NCI-H2081 (cell line): ENCODE measurements at places on chromosomes 13 and 19.

DNA sequence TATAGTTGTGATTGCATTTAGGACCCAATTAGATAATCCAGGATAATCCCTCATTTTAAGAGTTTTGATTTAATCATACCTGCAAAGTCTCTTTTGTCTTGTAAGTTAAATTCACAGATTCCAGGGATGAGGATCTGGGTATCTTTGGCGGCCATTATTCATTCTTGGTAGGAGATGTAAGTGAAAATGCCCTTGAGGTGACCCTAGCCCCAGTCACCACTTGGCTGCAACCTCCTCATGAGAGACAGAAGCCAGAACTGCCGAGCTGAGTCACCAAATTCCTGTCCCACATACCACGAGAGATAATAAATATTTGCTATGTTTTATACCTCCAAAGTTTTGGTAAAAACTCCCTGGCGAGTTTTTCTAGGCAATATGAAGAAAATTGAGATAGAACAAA, 389.4 kb downstream of the RFC3 start:
- no peak for DNase-seq

DNA sequence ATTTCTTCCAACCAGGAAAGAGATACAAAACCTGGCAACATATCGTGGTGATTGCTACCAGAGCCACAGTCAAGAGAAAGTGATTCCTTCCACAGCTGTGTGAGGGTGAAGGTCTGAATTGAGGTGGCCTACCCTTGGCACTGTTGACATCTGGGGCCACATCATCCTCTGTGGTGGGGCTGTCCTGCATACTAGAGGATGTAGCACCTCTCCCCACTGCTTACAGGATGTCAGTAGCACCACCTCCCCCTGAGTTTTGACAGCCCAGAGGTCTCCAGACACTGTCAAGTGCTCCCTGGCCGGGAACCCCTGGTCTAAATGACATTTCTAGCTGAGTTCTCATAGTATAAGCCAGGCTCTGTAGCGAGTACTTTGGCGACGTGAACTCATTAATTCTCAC, 15.5 kb downstream of the PTGER1 start:
- no peak for DNase-seq

DNA sequence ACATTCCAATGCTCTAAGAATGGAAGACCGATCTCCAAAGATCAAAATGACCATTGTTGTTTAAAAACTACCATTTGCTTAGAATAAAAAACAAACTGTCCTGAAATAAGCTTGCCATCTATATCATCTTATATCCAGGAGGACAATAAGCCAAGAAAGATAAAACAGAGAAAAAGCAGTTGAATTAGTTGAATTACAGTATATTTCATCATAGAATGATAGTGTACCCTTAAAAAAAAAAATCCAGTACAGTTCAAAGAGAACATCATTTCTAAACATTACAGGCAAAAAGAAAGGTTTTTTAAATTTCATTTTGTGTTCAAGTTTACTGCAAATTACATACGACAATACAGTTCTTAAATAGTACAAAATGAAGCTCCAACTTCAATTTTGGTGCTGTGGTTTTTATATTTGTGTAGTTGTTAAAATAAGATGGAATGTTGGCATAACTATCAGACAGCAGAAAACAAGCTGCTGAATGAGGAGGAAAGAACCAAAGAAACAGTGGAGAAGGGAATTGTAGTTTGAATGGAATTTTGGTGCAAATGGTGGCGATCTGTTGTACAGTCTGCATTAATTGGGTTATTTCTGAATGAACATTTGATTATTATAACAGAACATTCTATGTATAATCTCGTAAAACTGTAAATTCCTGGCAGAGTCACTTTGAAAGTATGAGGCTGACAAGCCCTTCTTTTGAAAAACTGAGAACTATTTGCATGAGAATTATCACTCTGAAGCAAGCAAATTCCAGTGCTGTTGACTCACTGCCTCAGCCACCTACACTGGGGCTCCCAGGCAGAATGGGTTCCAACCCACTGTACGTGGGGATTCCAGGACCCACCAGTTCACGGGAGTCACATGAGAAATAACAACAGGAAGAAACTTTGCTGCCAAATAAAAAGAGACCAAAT, 37.7 kb downstream of the LHFPL6 start:
- DNase-seq, result no peak

DNA sequence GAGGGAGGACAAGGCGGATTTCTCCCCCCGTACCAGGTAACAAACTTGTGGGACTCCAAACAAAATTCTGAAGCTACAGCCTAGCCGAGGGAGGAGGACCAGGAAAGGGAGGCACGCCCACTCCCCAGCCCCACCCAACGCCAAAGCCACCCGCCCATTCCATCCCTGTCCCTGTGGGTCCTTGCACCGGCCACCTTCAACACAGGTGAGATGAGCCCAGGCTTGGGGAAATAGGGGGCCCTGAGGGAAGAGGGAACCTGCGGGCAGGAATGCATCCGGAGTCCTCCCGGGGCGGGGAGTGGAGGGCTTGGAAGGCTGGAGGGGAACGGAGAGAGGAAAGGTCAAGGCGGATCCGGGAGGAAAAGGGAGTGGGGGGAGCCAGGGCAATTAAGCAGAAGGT, at the start of gene BEST2:
BEST2 (plus strand) TSS at position 157 of the 400 bp plus-strand sequence. CDS start 802 bp downstream, outside the sequence.
- no peak for DNase-seq

- DNase-seq, result no peak
Observed at GRCh38 chr13:50842251-50842989, 1.1 kb downstream of the DLEU7 start.

- no peak for DNase-seq
Observed at GRCh38 chr13:41707194-41707821, 250.0 kb downstream of the RGCC start.

DNA sequence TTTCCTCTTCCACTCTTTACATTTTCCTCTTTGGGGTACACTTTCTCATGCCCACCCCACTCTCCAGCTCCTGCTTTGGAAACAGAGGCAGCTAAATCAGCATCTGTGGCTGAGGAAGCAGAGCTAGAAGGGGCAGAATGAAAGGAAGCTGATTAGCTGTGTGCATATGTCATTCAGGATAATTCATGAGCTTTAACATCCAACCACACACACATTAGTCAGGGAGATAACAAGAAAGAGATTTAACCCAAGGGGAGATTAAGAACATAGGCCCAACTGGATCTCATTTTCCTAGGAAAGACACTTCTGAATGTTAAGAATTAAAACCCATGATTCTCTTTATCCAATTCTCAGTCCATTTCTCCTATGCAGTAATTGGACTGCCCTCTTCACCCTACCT, 405.5 kb downstream of the TBC1D4 start:
- DNase-seq, result no peak

- DNase-seq, result no peak
Observed at GRCh38 chr13:113666329-113666670, 719 bp upstream of the GRK1 start.

DNA sequence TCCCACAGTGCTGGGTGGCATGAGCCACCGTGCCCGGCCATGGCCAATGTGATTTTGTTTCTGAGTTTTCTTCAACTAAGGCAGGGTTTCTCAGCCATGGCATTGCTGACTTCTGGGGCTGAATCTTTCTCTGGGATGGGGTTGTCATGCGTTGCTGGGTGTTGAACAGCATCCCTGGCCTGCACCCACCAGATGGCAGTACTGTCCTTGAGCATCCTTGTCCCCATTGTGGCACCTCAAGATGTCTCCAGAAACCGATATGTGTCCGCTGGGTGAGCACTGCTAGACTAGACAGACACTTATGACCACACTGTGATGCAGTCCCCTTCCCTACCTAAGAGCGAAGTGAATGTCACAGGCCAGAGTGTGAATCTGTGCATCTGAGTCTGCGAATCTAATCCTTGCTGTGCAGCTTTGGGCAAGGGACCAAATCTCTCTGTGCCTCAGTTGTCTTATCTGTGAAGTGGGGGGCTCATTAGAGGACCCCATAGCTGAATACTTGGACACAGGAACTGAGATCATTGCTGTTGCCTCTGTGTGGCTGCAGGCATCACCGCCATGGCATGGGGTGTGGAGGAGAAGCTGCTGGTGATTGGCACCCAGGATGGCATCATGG, 50.3 kb upstream of the SIN3B start:
- peak; percentile 8 for DNase-seq

GRCh38 chr13:39263531-39263930, 225.3 kb downstream of the NHLRC3 start:
- DNase-seq, result no peak

GRCh38 chr19:19460761-19461265, 54.5 kb downstream of the TSSK6 start:
- DNase-seq, result no peak

DNA sequence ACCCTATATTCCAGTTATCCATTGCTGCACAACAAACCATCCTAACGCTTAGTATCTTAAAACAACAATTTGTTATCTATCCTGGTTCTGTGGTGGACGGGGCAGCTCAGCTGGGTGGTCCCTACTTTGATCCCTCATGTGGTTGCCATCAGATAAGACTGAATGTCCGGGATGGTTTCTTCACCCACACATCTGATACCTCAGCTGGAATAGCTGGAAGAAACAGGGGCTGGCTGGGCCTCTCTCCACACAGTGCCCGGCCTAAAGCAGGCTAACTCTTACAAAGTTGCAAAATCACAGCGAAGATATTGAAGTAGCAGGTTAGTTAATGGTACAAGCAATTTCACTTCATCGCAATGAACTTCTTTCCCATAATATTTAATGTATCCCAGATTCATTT, 3.7 kb upstream of the MRPS31 start:
- no peak for DNase-seq

GRCh38 chr19:45816236-45817009, 1.3 kb upstream of the RSPH6A start:
- DNase-seq, result no peak

DNA sequence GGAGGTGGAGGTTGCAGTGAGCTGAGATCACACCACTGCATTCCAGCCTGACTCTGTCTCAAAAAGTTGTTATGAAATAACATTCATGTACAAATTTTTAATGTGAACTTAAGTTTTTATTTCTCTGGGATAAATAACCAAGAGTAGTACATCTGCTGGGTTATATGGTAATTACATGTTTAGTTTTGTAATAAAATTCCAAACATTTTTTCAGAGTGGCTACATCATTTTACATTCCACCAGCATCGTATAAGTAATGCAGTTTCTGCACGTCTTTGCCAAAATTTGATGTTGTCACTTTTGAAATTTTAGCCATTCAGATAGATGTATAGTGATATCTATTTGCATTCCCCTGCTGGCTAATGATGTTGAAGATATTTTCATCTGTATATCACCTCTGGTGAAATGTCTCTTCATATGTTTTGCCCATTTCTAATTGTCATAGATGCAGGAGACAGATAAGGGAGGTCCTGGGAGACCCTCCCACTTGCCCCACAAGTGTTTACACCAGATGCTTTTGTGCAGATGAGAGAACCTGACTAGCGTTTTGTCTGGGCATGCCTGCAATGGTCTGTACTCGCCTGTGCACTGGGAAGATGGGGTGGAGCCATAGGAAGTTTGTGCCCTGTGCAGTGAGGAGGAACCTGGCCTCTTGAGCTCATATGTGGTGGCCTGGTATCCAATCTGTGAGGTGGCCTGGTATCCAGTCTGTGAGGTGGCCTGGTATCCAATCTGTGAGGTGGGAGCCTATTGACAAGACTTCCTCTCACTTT, 12.7 kb upstream of the KBTBD6 start:
- no peak for DNase-seq

GRCh38 chr13:40764587-40765403, 6.2 kb downstream of the MRPS31 start:
- no peak for DNase-seq

DNA sequence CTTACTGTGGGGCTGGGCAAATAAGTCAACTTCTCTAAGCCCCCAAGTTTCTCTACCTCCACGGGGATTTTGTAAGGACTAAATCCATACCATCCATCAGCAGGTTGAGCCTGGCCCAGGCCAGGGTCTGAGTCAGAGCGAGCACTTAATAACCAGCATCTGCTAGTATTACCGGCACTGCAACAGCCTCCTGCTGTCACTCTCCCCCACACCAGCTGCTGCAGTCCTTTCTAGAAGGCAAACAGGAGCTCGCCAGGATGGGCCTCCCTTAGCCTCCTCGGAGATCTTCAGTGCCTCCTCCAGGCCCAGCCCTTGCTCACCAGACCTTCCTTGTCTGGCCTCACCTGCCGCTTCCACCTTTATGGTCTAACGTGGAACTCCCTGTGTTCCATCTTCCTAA, 3.2 kb downstream of the NAPA start:
- DNase-seq, result no peak

DNA sequence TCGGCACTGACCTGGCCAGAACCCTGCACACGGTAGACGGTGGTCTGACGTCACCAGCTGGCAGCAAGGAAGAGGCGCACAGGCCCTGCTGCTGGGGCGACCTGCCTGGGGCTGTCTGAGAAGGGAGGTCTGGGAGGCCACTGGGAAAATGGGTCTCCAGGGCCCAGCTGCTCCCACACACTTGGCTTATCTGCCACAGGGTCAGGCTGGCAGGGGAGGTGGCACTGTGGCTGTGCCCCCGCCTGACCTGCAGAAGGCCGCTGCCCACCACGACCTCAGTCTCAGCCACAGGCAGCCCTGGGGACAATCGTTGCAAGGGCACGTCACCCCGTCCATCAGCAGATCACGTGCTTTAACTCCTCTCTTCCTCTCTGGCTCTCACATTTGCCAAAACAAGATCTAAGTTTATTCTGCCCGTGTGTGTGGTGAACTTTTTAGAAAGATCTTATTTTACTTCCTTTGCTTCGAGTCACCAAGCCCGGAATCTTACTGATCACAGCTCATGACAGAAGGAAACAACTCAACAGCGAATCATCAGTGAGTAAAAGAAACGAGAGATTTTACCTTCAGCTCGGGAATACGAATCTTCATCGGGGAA, 45.2 kb upstream of the RANBP3 start:
- DNase-seq, result no peak

DNA sequence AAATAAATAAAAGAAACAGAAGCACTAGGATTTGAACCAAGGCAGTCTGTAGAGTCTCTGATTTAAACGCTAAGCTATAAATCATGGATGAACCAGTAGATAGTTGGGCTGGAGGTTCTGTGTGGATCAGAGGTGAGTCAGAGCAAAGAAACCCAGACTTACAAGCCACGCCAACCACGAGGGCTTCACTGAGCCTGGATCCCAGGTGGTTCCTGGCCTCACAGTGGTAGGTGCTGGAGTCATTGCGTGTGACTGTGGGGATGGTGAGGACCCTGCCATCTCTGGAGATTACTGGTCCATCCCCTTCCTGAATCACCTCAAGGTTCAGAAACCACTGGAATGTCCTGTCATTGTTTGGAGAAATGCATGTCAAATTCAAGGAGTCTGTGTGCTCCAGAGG, 19.3 kb upstream of the CEACAM20 start:
- no peak for DNase-seq

- no peak for DNase-seq
Observed at GRCh38 chr19:29704562-29705558, 10.2 kb downstream of the C19orf12 start.

DNA sequence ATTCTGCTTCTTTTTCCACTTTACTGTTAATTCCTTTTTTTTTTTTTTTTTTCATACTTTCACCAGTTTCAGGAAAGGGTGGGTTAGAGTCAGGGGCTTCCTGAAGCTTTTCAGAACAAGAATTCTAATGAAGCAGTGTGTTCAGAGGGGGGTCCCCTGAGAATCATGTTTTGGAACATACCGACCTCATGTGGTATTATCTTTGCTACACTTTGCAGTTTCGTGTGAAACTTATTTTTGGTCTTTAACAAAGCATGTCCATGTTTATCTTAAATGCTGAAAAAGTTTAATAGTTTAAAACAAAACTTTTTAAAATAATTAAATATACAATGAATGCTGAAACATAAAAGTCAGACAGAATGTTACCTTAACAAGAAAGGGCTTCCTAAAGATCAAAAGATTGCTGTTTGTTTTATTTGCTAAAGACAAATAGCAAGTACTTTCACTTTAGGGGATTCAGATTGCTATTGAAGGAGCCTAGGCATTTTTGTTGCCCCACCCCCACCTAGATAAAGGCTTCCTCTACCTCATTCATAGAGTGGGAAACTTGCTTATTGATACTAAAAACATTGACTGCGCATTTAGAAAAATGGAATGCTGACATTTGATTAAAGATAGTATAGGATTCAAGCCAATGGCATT, 21.1 kb upstream of the POMP start:
- no peak for DNase-seq
